ENCODE measurements at places on chromosomes 12 and 14. TPM values are rescaled to one million over a fixed set of nuclear protein-coding genes. Genes with fewer than 3 reads are reported as not detected.

GALC gene
- total RNA-seq, result 26.6 TPM

DNA sequence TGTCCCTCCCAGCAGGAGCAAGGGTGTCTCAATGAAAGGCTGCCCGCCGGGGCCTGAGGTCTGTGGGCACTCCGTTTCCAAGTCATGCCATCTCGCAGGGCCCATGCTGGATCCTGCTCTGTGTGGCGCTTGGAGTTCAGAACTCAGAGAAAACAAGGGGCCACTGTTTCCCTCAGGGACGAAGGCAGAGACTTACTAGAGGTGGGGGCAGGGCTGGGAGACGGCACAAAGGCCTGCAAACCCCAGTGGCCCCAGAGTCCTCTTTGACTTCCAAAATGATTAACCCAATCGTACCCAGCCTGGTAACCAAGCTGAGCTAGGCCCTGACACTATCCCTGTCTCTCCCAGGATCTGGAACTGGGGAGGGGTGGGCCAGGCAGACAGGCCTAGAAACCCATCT, 95.8 kb downstream of the ITPK1 start:
- H3K27ac ChIP-seq, result no peak overlapping the region
- no peak for DNase-seq
- no peaks in the 10 kb centered on the region for H3K36me3 ChIP-seq

GRCh38 chr12:9253464-9253863, 45.3 kb upstream of the PZP start:
- H3K27ac ChIP-seq, result no peak overlapping the region
- H3K4me1 ChIP-seq, result no peaks in the 10 kb centered on the region
- H3K4me3 ChIP-seq, result no peak overlapping the region

DNA sequence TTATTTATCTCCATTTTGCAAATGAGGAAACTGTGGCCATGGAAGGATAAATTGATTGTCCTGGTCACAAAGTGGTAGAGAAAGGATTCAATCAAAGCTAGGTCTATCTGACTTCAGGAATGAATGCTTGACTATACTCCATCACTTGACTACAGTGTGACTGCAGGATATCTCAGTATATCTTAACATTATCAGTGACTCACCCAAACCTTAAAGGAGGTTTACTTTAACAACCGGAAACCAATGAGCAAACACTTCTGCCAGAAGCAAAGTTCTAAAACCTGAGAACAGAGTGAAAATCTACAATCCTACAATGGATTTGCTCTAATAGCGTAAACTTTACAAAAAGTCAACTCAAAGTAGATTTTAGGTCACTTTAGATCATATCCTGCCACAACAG, 277.0 kb downstream of the CEP128 start:
- no peak overlapping the region for H3K27ac ChIP-seq
- H3K4me3 ChIP-seq, result no peak overlapping the region
- no peaks in the 10 kb centered on the region for H3K36me3 ChIP-seq
- no peaks in the 10 kb centered on the region for H3K27me3 ChIP-seq
- DNase-seq, result no peak
- H3K4me1 ChIP-seq, result no peaks in the 10 kb centered on the region

DNA sequence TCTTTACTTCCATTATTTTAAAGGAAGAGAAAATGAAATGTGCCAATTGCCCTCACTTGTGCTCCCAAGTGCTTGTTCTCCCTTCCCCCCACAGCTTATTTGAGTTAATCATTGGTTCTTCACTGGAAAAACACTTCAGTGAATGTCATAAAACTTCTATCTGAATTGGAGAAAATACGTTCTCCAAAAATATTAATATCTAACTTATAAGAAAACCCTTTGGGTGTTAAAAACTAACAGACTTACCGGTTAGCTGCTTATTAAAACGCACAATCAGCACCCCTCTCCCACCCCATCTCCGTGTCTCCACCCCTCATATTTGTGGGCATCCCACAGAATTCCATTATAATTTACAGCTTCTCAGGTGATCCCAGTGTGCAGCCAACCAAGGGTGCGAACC, 31.7 kb downstream of the PLEKHA5 start:
- H3K27me3 ChIP-seq, result no peaks in the 10 kb centered on the region
- DNase-seq, result no peak
- no peaks in the 10 kb centered on the region for H3K36me3 ChIP-seq
- H3K27ac ChIP-seq, result no peak overlapping the region
- no peaks in the 10 kb centered on the region for H3K4me1 ChIP-seq

DNA sequence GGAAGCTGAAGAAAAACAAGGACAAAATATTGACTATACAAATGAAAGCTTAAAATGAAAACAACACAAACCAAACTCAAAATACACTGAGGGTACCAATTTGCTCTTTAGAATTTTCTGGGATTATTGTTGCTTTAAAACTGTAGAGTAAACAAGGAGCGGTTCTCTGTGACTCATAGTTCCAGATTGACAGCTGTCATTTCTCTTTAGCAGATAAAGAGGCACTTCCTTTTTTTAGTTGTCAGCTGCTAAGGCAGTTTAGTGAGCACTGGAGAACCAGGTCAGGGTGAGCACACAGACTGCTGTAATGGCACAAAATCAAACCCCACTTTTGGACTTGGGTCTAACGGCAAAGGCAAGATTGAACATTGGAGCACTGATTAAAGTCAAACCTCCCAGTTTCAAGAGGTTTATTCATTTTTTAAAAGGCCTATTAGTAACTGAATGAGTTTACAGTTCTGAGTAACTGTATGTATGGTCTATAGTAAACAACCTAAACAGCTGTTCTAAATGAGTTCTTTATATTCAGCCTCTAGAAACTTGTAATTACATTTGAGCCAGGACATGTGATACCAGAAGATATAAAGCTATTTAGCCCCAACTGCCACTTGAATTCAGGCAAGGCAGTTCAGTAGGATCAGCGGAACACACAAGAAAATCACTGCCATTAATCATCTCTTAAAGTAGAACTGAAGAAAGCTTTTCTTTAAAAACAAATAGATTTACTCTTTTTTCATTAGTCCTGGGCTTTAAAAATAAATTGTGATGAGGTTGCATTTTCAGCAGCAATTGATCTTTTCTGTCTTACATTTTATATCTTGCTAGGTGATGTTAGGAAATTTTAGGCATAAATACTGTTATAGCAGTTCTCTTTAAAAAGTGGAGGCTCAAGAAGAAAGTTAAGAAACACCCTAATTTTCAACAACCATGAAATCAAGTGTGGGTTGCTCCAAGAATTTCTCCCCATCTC, 71.7 kb upstream of the PRICKLE1 start:
- no peaks in the 10 kb centered on the region for H3K36me3 ChIP-seq
- no peak overlapping the region for H3K27ac ChIP-seq
- no peak overlapping the region for H3K4me3 ChIP-seq

- H3K4me1 ChIP-seq, result no peaks in the 10 kb centered on the region
Measured at GRCh38 chr14:103066399-103066798, 9.1 kb upstream of the CDC42BPB start.

DNA sequence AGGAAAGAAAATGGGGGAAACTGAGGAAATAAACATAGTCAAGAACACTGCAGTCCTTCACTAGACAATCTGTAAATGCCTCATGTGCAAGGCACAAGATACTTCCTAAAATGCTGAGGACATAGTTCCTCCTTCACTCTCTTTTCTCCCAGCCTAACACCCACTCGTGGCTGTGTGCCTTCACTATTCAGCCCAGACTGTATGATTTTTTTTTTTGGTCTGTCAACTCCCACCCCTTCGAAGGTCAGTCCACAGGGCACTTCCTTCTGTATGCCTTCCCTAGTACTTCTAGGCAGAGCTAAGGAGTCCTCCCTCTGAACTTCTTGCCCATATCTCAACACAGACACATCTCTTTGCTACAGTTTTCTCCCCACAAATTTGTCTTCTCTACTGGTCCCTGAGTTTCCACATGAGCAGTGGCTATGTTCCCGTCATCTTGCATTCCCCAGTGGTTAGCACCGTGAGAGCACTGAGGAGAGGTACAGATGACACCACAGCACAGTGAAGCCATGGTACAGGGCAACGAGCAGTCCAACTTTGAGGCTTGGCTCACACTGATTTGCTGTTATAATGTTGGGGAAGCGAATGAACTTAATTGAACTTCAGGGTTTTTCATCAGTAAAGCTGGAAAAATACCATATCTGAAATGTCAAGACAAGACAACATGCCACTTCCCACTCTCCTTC, 24.1 kb upstream of the SYCP3 start:
- peaks cover 2% of the 10 kb centered on the region for H3K4me1 ChIP-seq
- H3K27me3 ChIP-seq, result no peaks in the 10 kb centered on the region
- no peak overlapping the region for H3K4me3 ChIP-seq
- DNase-seq, result peak; percentile 54
- H3K36me3 ChIP-seq, result no peaks in the 10 kb centered on the region

GRCh38 chr12:57101892-57102695, 9.1 kb downstream of the STAT6 start:
- no peaks in the 10 kb centered on the region for H3K27me3 ChIP-seq
- no peak for DNase-seq
- no peak overlapping the region for H3K4me3 ChIP-seq
- H3K27ac ChIP-seq, result no peak overlapping the region
- H3K4me1 ChIP-seq, result no peaks in the 10 kb centered on the region

DNA sequence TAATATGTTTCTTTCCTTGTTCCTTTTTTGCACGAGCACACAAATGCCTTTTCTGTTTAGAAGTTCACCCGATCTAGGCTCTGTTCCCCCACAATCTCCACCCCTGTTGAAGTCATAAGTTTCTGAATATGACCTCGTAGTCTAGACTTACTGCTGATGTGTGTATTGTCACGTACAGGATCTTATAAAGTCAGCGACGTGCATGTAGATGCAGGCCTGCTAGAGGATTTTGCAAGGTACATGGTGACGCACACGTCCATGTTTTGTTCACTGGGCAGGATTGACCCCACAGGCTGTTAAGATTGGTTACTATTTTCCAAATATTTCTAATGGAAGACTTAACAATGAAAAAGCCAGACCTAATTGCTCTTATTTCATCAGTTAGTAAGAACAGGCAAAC, 46.2 kb upstream of the CCDC91 start:
- no peak overlapping the region for H3K27ac ChIP-seq
- H3K27me3 ChIP-seq, result no peaks in the 10 kb centered on the region
- H3K36me3 ChIP-seq, result no peaks in the 10 kb centered on the region
- no peak overlapping the region for H3K4me3 ChIP-seq
- no peaks in the 10 kb centered on the region for H3K4me1 ChIP-seq

ZNF891 gene
- total RNA-seq, result 4.9 TPM

- no peak overlapping the region for H3K4me3 ChIP-seq
- no peaks in the 10 kb centered on the region for H3K4me1 ChIP-seq
- no peaks in the 10 kb centered on the region for H3K36me3 ChIP-seq
- no peaks in the 10 kb centered on the region for H3K27me3 ChIP-seq
- DNase-seq, result no peak
Measured at GRCh38 chr14:85572011-85572410, 42.1 kb downstream of the FLRT2 start.

DNA sequence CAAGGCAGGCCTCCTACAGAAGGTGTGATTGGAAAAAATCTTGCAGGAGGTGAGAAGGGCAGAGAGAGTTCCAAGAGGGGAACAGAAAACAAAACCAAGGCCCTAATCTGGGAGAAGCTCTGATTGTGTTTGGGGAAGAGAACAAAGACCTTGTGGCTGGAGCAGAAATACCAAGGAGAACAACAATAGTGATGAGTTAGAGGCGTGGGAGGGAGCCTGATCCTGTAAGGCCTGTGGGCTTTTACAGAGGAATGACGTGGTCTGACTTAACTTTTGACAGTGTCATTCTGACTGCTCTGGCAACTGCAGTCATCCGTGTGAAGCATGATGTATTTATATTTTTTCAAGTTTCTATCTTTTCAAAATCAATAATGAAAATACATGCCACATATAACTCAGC, 200.6 kb downstream of the ANO4 start:
- H3K4me1 ChIP-seq, result no peaks in the 10 kb centered on the region
- H3K27ac ChIP-seq, result no peak overlapping the region
- H3K27me3 ChIP-seq, result peaks cover 2% of the 10 kb centered on the region
- DNase-seq, result no peak
- H3K4me3 ChIP-seq, result no peak overlapping the region
- H3K36me3 ChIP-seq, result no peaks in the 10 kb centered on the region

DNA sequence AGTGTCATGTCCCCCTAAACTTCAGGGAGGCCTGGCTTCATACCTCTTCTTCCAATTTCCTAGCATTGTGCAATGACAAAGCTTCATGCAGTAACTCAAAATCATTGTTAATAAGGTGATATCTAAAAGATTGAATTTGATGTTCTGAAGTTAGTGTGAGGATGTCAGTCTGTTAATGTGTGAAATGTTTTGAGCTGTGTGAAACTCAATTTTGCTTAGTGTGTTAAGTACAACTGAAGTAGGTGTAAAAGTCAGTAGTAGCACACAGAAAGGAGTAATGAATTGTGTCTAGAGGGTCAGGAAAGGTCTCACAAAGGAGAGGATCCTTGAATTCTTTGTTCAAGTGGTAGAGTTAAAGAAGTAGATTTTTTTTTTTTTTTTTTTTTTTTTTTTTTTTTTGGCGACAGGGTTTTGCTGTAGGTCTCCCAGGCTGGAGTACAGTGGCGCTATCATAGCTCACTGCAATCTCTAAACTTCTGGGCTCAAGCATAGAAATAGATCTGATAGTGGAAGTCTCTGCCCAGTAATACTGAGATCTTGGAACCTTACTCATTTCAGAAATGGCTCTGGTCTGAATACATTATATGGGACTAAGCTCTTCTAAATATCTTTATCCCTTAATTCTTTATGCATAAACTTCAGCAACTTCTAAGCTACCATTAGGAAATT, 63.9 kb downstream of the FUT8 start:
- no peaks in the 10 kb centered on the region for H3K27me3 ChIP-seq
- H3K27ac ChIP-seq, result no peak overlapping the region
- no peak overlapping the region for H3K4me3 ChIP-seq
- DNase-seq, result no peak
- H3K36me3 ChIP-seq, result no peaks in the 10 kb centered on the region

DNA sequence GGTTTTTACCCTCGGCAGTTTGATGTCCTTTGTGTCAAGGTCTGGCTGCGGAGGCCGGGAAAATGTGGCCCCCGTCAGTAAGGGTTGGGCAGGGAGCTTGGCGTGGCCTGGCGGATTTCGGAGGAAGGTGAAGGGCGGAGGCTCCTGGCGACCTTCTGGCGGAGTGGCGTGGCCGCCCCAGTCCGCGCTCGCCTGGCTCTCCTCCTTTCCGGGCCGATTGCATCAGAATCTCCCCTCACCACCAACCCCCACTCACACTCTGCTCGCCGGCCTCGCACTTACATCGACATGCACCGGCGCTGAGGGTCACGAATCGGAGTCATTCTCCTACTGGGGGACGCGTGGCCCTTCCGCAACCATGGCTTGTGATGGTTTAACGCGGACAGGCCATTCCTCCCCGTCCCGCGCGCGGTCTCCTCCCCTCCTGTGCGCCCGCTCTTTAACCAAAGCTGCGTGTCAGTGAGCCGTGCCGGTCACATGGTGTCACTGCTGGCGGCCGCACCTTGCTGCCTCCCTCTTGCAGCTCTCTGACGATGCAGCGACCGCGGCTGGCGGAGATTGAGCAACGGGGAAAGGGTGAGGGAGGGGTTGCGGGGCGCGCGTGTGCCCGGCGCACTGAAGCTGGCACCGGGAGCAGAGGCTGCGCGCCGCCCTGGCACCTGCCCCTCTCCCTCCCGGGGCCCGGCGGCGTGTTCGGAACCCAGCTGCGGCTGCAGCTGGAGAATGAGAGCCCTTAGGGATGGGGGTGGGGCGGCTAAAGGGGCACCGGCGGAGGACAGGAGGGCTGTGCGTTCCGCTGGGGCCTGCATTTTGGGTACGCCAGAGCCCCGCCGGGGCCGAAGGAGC, at the start of gene SLC38A1:
Gene SLC38A1, minus strand, starts transcription at position 461 of the 846 bp plus-strand sequence. CDS start 29,243 bp downstream, outside the sequence.
- H3K36me3 ChIP-seq, result no peaks in the 10 kb centered on the region
- H3K27me3 ChIP-seq, result no peaks in the 10 kb centered on the region
- H3K4me1 ChIP-seq, result no peaks in the 10 kb centered on the region
- peak within 1 kb of the TSS; percentile 58 for H3K4me3 ChIP-seq
- H3K27ac ChIP-seq, result peak within 1 kb of the TSS; percentile 2

ACOT6 gene
- total RNA-seq, result not detected

Data from aorta (tissue), 5 donors.